Forelimb muscle (tissue), 1 donor: ENCODE measurements at places on chromosomes 2 and 18. TPM values are rescaled to one million over a fixed set of nuclear protein-coding genes. Genes with fewer than 3 reads are reported as not detected.

The FOXD4L1 gene
- 1.6 TPM for polyA plus RNA-seq

DNA sequence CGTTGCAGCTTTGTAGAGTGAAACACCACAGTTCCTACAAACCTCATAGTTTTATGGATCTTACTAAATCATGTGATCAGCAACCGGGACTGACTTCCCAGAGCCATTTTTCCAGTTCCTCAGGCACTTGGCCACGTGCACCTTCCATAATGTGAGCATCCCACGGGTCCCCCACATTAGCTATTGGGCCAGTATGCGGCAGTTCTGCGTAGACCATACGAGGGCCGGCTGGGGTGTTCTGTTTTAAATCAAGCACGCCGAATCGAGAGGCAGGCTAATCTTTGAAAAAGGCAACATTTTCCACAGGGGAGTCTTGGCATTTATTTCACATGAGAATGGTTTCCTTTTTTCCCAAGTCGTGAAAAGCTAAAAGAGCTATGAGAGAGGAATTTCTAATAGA lies 135.6 kb upstream of the CCDC195 start:
- DNase-seq, result no peak

- peak; percentile 29 for DNase-seq
Measured at GRCh38 chr2:70830366-70830765, 5.2 kb downstream of the CD207 start.

GRCh38 chr2:105383432-105384166 lies 15.3 kb downstream of the FHL2 start:
- no peak for DNase-seq

DNA sequence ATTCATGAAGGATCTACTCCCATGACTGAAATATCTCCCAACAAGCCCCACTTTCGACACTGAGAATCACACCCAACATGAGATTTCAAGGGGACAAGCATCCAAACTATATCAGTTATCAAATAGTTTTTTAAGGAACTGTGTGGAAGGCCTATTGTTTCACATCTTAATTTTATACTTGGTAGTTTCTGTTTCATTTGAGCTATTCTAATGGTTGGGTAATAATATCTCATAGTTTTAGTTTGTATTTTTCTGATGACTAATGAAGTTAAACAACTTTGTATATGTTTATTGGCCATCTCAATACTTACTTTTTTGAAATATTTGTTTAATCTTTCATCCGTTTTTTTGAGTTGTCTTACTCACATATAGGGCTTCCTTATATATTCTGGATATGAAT lies 135.0 kb downstream of the SCG2 start:
- DNase-seq, result no peak

DNA sequence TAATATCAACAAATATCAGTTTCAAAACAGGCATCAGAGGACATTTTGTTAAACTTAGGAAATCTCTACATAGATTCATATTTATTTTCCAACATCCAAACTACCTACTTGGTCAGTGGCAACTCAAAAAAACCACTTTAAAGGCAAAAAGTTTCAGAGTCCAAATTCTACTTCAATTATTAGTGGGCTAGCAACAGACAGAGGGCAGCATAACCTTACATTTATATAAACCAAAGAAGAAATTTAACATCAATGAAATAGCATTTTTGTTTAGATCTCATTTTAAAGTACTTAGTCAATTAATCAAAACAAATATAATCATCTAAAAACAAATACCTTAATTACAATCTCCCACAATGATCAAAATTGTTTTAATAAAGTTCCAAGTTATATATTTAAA lies 33.3 kb downstream of the RTTN start:
- no peak for DNase-seq

DNA sequence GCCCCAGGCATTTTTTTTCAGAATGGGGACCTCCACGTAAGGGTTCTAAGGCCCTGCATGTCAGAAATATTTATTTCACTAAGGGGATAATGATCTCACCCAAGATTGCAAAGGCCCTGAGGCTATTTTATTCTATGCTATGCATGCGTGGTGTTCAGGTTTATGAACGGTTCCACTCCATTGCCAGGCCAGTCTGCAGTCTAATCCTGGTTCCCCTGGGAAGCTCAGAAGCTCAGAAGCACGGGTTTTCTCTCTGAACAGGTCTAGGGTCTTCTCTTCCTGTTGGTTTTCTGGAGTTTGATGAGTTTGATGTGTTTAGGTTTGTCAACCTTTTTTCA lies 256.4 kb upstream of the PXDN start:
- DNase-seq, result no peak
